ENCODE measurements at places on chromosomes 1 and 21. TPM values are rescaled to one million over a fixed set of nuclear protein-coding genes. Genes with fewer than 3 reads are reported as not detected.

KRTAP10-4 gene
- not detected for total RNA-seq

- DNase-seq, result peak; percentile 53
Measured at GRCh38 chr1:41282679-41283317, 40.7 kb upstream of the SCMH1 start.

ALX3 gene
- total RNA-seq, result not detected

FBXO2 gene
- total RNA-seq, result 2.3 TPM

DNA sequence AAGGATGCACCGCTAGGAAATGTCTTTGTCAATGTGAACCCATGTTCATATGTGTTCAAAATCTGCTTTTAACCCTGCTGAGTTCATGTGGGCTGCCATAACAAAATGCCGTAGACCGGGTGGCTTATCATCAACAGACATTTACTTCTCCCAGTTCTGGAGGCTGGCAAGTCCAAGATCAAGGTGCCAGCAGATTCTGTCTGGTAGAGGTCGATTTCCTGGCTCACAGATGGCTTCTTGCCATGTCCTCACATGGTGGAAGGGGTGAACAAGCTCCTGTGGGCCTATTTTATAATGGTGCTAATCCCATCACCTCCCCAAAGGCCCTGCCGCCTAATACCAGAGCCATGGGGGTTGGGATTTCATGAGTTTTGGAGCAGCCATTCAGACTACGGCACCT is 4.6 kb upstream of the CDCP2 start:
- DNase-seq, result no peak

KCNJ15 gene
- 0.83 TPM for total RNA-seq

CRP gene
- total RNA-seq, result not detected

DNA sequence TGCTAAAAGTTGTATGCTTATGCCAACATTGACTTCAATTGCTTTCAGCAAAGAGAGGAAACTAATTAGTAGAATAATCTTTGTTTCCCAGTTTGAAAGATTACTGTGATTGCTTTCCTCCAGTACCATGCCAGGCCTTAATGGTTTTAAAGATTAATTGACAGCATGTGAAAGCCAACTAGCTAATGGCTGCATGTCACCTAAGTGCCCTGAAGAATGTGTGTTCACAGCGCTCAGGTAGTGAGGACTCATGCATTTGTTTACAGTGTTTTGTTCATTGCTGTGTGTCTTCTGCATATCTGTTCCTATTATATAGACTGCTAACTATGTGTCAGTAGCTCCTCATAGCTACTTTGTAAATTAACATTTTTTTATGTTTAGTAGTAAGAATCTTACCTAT is 335.6 kb downstream of the LRRIQ3 start:
- DNase-seq, result no peak

PRAMEF33 gene
- total RNA-seq, result not detected

DNA sequence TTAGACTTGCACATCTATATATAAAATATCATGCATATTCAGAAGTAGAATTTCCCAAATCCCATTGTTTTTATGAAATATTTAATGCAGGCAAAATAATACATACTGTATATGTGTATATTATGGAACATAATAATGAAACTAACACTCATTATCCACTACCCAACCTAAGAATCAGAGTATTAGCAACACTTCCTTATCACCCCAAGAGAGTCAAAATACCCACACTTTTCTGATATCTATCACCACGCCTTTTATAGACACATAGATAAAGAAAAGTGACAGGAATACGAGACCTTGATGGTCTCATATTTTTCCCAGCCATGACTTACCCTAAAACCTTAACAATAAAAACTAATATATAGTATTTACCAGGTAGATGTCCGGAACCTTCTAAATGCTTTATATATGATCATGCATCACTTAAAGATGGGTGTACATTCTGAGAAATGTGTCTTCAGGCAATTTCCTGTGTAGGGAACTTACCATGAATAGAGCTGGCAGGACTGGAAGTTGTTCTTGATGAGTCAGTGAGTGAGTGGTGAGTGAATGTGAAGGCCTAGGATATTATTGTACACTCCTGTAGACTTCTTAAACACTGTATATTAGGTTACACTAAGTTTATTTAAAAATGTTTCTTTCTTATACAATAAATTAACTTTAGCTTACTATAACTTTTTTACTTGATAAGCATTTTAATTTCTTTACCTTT is 45.5 kb downstream of the TNFSF4 start:
- no peak for DNase-seq

DNA sequence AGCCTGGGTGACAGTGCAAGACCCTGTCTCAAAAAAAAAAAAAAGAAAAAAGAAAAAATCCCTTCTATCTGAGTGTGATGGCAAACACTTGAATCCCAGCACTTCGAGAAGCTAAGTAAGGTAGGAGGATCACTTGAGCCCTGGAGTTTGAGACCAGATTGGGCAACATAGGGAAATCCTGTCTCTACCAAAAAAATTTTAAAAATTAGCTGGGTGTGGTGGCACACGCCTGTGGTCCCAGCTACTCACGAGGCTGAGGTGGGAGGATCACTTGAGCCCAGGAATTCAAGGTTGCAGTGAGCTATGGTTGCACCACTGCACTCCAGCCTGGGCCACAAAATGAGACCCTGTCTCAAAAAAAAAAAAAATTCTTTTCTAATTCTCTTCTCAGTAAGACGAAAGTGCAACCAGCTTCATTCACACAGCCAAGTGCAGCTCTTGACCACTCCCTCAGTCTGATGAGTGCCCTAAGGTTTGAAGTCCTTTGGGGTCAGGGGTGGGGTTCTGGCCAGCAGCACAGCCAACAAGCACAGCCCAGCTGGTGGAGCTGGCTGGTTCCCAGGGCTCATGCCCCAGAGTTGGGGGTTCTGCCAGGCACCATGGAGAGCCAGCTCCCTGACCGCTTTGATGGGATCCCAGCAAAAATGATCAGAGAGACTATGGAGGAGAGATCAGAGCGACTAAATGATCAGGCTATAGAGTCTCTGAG is 8.0 kb downstream of the SLC2A5 start:
- DNase-seq, result no peak

GRCh38 chr1:232669981-232670747 is 40.2 kb upstream of the SIPA1L2 start:
- no peak for DNase-seq

DNA sequence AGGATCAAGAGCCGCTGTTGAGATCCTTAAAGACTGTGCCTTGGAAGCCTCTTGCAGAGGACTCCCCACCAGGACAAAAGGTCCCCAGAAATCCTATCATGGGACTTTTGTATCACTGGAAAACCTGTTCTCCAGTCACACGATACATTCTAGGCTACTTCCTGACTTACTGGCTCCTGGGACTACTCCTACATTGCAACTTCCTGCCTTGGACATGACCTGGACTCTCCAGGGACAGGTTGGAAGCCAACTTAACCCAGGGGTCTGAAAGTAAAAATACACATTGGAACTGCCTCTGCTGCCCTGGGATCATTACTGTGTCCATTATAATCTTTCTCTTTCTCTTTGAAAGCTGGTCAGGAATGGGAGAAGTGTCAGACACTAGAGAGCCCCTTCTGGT is 9.9 kb downstream of the PIGV start:
- no peak for DNase-seq

DNA sequence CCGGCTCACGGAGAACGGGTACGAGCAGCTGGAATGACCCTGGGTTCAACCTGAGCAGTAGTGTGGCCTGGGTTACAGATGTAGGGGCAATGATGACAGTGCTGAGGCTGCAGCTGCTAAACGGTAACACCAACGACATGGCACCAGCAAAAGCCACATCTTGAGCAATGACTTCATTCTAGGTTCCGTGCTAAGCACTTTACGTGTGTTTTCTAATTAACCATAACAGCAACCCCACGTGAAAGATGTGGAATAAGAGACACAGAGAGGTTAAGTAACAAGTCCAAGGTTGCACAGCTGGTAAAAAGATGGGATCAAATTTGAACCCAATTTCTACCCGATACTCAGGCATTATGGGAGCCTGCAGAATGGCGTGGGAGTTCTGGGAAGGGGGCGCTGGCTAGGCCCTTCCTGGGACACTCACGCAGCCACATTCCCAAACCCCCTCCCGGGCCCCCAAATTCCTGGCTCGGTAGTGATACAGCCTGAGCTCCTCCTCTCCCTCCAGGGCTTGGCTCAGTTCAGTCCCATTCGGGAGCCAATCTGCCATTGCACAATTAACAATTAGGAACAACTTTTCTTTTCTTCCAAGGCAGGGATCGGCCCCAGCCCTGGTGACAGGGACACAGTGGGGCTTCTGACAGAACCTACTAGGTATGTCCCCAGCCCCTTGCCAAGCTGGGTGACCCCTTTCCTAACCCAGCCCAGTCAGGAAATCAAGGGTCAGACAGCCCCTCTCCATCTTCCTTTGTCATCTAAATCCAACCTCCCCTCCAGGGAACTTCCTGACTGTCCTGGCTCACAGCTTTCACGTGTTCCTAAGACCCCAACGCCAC is 23.8 kb upstream of the ECE1 start:
- peak; percentile 62 for DNase-seq

RGSL1 gene
- not detected for total RNA-seq

DNA sequence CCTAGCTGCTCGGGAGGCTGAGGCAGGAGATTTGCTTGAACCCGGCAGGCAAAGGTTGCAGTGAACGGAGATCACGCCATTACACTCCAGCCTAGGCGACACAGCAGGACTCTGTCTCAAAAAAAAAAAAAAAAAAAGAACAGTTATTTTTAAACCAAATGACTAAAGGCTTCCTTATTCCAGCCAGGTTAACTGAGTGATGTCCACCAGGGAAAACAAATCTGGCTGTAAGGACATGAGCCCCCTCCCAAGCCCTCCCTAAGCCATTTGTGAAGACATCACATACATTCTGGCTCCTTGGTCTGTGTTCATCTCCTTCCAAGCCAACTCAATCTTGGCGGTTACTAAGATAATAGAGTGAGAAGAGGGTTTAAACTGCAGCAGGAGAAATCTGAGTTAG is 8.2 kb downstream of the TMCC2 start:
- DNase-seq, result no peak

CRABP2 gene
- total RNA-seq, result 0.59 TPM

BTF3L4 gene
- total RNA-seq, result 24.5 TPM

SPATA1 gene
- total RNA-seq, result 0.81 TPM

- DNase-seq, result no peak
Measured at GRCh38 chr1:37888022-37888700, 28.8 kb upstream of the MTF1 start.

ANGPTL3 gene
- total RNA-seq, result not detected

- no peak for DNase-seq
Measured at GRCh38 chr1:199242147-199242546, 603.3 kb downstream of the PTPRC start.

- DNase-seq, result no peak
Measured at GRCh38 chr1:163706915-163707314, 385.2 kb downstream of the NUF2 start.

GRCh38 chr1:214557952-214558735 is 6.7 kb upstream of the PTPN14 start:
- DNase-seq, result no peak
